ENCODE measurements at places on chromosomes 16 and 17.
A peak's percentile ranks its signal among the peaks of the same experiment; 100 is the strongest.

- DNase-seq: no peak
Measured at GRCh38 chr16:50021544-50021943, 3.5 kb upstream of the CNEP1R1 start.

DNA sequence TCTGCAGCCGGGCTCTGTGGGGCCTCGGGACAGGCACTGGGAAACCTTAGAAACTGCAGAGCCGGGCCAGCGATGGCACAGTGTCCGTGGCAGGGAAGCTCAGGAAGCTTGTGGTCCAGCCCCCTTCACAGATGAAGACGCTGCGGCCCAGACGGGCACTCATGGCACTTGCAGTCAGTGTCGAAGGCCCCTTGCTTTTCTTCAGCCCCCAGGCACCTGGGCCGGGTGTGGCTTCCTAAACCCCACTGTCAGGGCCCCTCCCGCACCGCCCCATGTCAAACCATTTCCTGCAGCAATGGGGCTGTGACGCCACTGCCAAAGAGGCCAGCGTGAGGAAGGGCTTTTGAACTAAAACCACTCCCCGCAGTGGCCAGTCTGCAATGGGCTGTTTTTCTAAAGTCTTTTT, 164.0 kb downstream of the LAT start:
- DNase-seq: no peak

- DNase-seq: no peak
Measured at GRCh38 chr16:69318177-69318910, 7.2 kb downstream of the VPS4A start.

- peak; percentile 16 for DNase-seq
Measured at GRCh38 chr17:13888056-13888609, 181.2 kb upstream of the COX10 start.

DNA sequence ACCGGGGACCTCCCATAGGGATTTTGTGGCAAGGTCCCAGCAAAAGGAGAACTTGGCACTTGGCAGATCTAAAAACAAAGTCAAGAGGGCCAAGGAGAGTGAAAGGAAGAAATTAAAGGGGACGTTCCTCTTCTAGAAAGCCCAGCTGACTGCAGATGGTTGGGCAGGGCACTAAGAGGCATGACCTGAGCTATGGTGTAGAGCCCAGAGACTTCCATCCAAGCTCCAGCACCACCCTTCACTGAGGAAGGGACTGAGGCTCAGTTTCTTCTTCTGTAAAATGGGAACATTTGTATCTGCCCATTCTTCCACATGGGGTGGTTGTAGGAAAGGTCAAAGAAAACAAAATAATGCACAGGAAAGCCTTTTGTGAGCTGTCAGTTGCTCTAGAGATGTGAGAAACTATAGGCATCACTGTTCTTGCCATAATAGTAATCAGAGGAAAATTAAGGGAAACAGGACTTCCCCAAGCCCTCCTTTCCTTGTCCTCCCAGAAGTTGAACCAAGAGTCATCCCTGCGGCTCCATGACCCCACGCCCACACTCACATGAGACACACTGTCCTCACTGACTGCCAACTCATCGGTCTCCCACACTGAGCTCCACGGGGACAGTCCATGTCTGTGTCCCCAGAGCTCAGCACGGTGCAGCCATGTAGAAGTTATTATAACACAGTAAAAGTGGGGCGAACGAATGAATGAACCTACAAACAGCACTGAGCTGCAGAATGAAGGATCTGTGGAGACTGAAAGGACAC, 10.4 kb downstream of the CD300LF start:
- DNase-seq: no peak

GRCh38 chr17:28335959-28336871, 654 bp downstream of the TNFAIP1 start:
- peak; percentile 70 for DNase-seq

DNA sequence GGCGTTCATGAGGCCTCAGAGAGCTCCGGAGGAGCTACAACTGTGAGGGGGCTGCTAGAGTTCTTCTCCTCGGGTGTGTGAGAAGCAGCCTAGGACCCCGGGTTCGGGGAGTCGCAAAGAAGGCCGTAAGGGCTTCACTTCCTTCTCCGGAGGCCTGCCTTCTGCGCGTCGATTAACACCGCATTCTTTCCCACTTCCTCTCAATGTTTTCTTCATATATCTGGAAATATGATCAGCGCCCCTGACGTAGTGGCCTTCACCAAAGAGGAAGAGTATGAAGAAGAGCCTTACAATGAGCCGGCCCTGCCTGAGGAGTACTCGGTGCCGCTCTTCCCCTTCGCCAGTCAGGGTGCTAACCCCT, 449 bp downstream of the SMCR8 start:
- DNase-seq: no peak

DNA sequence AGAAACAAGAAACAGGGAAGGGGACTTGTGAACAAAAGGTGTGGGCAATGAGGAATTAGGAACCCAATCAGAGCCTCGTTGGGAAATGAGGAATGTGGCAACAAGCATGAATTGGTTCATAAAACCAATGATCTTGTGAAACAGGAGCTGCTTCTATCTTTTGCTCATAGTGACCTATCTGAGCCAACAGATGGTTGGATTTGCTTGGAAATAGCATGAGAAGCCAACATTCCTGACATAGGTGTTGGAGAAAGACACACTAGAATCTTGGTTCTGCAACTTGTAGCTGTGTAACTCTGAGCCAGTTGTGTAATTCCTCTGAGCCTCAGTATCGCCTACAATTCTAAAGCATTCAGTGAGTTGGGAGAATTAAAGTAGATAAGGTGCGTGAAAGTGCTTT, 251.9 kb upstream of the AXIN2 start:
- DNase-seq: no peak

- DNase-seq: no peak
Measured at GRCh38 chr17:28755486-28755885, 11.7 kb downstream of the TRAF4 start.

DNA sequence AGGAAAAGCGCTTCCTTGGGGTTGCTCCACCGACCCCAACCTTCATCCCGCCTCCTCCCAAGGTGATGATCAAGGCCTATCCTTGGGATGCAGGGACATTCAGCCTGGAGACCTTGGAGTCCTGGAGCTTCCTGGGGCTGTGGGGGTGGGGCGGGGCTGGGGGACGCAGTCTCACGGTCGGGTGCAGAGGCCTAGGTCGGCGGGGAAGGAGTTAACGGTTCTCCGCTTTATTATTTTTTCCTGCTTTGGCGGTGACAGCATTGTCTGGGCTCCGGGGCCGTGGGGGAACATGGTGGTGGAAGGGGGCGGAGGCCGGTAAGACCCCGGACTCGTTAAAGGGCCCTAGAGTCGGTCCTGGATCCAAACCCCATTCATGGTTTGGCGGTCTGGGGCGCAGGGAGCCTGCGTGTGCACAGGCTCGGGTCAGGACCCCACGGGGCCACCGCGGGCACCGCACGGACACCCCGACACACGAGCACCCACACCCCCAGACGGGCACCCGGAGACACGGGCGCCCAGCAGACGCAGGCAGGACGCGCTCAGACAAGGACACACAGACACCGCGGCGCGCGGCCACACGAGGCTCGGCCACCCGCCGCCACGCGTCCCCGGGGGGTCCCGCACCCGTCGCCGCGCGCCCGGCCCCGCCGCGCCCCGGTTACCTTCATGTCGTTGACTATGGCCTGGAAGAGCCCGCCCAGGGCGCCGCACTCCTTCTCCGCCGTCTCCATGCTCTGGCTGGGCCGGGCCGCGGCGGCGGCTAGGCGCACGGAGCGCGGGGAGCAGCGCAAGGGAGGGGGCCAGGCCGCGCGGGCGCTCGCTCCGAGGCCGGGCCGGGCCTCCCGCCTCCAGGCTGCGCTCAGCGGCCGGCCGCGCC, 554 bp downstream of the MTSS2 start:
- DNase-seq: no peak

DNA sequence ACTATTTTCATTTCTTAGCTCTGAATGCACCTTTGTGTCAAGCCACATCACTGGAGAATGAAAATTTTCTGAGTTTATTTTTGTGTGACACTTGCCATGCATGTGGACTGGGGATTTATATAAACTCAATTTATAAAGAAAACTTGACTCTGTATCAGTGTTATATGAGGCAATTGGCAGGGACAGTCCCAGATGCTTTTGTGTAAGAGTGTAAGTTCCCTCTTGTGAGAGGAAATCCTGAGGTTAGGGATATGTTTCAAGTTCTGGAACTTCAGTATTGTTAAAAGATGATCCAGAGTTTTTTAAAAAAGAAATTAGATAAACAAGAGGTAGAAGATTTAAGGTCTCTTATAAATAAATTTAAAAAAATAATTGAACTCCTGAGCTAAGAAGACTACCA, 10.9 kb upstream of the CCL8 start:
- DNase-seq: no peak

DNA sequence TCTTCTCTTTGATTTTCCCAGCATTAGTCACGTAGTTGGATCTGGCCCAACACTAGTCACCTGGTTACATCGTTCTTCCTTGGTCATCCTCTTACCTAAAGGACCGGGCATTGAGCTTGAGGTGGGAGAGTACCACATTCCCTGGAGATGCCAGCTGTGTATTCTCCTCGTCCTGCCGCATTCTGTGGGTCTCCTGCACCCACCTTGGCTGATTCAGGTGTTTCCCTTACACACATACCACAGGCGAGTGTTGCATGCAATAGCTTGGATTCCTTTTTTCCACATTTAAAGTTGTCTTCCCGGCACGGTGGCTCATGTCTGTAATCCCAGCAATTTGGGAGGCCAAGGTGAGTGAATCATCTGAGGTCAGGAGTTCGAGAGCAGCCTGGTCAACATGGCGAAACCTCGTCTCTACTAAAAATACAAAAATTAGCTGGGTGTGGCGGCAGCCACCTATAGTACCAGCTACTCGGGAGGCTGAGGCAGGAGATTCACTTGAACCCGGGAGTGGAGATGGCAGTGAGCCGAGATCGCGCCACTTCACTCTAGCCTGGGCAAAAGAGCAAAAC, 21.6 kb upstream of the CLEC18C start:
- DNase-seq: peak; percentile 64

DNA sequence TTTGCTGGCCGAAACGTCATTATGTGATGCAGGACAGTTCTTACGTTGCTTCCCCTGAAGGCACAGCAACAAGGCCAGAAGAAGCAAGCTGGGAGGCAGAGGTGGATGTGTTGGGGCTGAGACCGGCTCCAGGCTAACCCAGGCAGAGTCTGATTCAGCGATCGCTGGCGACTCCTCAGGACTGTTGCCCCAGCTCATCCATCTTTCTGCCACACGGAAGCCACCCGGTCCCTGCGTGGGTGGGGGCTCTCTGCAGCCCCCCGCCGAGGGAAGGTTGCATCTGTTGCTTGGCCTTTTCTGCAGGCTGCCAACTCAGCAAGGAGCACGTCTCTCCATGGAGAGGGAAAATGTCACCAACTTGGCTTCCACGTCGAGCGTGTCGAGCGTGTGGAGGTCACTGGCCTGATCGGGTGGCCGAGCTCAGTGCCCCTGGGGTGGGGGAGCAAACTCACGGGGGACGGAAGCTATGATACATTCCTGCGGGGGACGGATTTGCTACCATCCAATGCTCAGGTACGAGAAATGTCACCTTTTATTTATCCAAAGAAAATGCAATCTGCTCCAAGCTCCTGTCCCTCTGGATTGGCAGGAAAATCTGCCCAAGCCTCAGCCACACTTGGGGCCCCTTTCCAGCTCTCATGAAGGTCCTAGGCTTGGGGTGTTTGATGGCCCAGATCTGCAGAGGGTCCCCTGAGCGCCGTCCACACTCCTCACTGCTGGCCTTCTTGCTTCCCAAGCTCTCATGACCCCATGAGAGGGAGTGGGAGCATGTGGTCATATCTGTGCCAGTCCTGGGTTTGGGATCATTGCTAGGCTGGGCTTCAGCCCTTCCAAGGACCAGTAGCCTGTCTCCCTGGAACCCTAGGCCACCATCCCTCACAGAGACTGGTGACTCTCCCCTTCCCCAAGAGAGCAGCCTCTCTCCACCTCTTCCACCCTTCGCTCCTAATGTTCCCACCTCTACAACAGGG, 69.4 kb downstream of the RPH3AL start:
- no peak for DNase-seq

- no peak for DNase-seq
Measured at GRCh38 chr16:54344646-54345630, 58.4 kb upstream of the IRX3 start.

GRCh38 chr17:41329279-41329948, 13.9 kb upstream of the KRTAP17-1 start:
- DNase-seq: peak; percentile 69

GRCh38 chr17:28854457-28855335, at the start of gene ERAL1:
ERAL1 (plus strand) TSS chr17:28855016; CDS start chr17:28855035, 19 bp downstream.
- DNase-seq: peak; percentile 82

All from PC-3 (cell line).